Stimulated activated CD4-positive, alpha-beta T cell treated with anti-CD3 and anti-CD28 coated beads, TNF-alpha, amount 100 ng/mL, for 24 hours (primary cell): ENCODE measurements at places on chromosomes 2 and 18.

GRCh38 chr2:15983496-15983895 is 43.1 kb downstream of the MYCN start:
- no peak for DNase-seq

DNA sequence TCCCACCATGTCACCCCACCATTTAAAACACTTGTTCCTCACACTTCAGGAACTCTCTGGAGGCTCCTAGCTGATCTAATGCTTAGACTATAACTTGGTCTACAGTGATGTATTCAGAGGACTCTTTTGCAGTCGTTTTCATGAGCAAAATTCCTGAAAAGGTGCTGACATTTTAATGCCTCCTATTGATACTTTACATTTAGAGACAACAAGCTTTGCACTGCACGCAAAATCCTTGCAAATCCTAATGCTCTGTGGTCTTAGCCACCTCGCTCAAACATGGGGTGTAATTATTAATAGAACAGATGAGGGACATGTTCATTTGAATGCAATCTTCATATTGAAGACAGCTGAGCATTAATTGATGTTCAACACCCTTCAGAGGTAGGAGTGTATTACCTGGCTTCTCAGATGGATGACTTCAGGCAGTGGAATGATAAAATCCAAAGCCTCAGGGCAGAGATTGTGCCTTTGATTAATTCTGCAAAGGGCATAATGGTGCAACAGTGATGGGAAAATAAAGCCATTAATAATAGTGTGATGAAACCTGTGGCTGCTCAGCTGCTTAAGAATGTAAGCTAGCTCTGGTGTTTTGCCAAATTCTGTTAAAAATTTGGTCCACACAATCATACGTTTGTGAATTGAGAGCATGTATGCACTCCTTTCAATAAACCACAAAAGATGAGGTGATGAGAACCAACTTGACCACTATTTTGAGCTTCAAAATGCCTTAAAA is 5.4 kb downstream of the CTAGE1 start:
- DNase-seq: no peak

DNA sequence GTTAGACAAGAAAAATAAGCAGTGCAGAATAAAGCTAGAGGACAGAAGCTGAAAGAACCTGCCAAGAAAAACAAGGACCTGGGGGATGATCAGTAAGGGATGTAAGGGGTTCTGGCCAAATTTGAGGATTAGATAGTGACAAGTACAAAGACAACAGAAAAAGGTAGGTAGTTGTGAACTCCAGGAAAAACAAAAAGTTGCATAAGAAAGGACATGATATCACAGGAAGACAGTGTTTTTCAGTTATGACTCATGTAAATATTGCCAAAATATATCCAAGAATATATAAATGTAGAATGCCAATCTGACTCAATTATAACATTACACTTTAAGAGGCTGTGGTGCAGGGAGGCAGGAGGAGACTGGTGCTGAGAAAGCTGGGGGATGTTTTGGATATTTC is 209.8 kb upstream of the SH3BP4 start:
- no peak for DNase-seq

DNA sequence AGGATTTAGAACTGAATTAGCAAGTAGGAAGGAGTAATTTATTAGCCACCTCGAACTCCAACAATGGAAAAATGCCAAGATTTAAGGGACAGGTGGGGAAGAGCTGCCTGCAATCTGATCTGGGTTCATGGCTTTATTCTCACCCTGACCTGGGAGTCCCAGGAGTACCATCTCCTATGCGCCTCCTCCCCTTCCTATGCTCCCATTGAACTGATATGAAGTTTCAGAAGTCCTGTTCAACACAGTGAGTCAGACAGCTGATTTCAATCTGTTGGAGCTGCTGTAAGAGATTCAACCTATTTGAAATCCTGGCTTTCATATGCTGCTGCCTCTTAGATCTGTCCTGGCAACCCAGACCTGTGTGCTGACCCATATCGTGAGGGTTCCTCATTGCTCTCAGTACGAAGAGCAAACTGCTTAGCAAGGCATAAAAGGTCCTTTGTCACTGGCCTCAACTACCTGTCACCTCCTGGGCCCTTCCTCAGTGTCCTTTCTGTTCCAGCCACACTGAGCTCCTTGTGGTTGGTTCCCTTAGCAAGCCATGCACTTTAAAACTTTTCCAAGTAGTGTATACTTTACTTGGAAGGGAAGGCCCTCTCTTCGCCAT is 15.9 kb upstream of the CD28 start:
- DNase-seq: no peak

DNA sequence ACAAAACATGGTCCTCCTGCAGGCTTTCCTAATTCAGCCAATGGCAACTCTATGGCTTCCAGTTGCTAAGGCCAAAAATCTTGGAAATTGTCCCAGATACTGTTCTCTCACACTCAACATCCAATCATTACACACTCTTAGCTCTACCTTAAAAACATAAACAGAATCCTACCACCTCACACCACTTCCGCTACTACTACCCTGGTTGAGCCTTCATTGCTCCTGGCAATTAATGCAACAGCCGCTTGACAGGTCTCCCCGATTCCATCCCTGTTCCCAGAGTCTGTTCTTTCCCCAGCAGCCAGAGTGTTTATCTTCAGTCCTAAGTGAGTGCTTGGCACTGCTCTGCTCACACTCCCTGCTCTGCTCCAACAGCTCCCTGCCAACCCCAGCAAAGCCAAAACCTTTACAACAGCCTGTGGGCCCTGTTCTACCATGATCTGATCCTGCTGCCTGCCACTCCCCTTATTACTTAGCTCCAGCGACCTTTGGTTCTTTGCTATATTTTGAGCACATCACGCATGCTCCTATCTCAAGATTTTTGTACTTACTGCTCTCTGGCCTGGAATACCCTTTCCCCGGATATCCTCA is 67.5 kb upstream of the AMMECR1L start:
- no peak for DNase-seq

DNA sequence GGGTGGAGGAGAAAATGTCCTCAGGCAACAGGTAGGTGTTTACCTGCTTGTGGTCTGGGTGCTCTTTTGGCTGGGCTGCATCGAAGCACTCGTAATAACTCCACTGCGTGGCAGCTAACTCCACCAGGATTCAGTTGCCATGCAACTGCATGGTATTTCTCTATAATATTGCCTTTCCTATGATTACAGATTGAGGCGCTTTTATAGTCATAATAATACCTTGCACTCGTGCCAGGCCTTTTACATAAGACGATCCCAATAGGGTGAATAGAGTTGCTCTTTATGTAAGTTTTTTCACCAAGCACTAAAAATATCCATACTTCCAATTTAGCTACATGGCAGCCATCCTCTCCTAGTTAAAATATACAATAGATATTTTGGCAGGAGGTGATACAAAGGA is 19.7 kb upstream of the NYAP2 start:
- DNase-seq: no peak
